ENCODE measurements at places on chromosomes 7 and 10.
A peak's percentile ranks its signal among the peaks of the same experiment; 100 is the strongest.

- no peak for DNase-seq
These were observed 31.2 kb upstream of the KCTD7 start for GRCh38 chr7:66597461-66597860.

GRCh38 chr7:131608116-131608500 lies 51.7 kb upstream of the PODXL start:
- DNase-seq: no peak

- DNase-seq: no peak
These were observed 170.9 kb upstream of the ASAH2 start for GRCh38 chr10:50422259-50422658.

- DNase-seq: peak; percentile 90
These were observed 53.5 kb upstream of the AGBL3 start for GRCh38 chr7:134932707-134933370.

- no peak for DNase-seq
These were observed 183.9 kb downstream of the HECW1 start for GRCh38 chr7:43296306-43296705.

DNA sequence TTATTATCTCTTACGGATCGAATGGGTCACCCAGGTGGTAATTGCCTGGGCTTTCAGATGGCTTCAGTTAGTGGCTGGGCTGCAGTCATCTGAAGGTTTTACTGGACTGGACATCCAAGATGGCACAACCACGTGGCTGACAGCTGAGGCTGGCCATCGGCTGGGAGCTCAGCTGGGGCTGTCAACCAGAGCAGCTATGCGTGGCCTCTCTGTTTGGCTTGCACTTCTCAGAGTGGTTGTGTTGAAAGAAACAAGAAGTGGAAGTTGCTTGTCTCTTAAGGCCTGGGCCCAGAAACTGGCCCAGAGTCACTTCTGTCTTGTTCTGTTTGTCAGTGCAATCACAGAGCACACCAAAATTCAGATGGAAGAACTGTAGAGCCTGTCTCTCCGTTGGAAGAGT lies 5.7 kb upstream of the GDI2 start:
- DNase-seq: peak; percentile 64

DNA sequence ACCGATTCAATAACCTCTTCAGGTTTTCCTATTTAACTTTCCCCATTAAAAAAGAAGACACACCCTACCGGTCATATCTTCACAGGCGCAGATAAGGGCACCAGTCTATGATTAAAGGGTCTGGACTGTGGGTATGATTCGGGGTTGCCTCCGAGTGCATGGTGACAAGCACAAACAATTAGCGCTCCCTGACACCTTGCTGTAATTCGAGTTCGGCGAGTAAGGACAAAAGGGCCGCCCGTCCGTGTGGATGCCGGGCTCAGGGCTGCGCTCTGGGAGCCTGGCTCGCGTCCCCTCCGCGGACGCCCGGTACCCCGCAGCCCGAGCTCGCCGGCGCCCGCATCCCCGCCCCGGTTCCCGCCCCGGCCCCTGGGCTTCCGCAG lies 111.9 kb upstream of the RHEB start:
- DNase-seq: no peak

GRCh38 chr10:80894311-80894791 lies 356.6 kb downstream of the SH2D4B start:
- DNase-seq: no peak

DNA sequence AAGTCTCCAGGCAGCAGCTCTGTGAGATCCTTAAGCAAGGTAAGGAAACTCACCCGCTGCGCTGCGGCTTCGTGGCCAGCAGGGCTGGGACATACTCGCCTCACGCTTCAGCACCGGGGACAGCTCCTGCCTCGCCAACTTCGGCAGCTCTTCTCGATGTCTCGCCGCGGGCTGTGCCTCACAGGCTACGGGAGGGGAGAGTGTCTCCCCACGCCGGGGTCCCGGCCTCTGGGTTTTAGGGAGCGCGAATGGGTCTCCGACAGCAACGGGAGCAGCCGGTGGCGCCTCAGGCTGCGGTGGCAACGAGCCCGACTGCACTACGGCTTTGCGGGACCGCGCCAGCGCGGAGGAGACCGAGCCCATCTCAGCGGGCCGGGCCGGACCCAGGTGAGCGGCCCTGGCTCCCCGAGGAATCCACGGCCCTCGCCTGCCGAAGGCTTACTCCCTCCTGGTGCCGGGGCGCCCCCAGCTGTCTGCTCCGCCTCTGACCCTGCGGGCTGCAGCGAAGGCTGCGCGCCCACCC lies 62.4 kb downstream of the LSM5 start:
- peak; percentile 90 for DNase-seq

GRCh38 chr10:82409671-82410070 lies 534.7 kb downstream of the NRG3 start:
- no peak for DNase-seq

- peak; percentile 76 for DNase-seq
These were observed at the start of gene FLNC for GRCh38 chr7:128830231-128831177. Gene FLNC, plus strand, starts transcription at chr7:128830406. Its CDS starts 232 bp downstream, at chr7:128830638.

DNA sequence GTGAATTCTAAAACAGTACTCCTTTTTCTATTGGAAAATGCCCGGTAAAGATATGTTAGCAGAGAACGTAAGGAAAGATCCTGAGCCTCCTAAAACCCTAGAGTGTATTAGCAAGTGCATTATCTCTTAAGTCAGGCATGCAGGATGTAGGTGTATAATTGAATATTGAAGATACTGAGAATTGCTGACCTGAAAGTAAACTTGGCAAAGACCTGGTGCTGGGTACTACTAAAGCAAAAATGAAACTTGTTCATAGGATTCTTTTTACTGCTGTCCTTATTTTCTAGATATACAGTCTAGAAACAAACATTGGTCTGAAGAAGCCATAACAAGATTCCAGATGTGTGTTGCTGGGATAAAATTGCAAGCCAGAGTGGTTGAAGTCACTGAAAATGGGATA lies 18.8 kb upstream of the VWA2 start:
- no peak for DNase-seq

GRCh38 chr7:1579481-1580421 lies 9.9 kb upstream of the PSMG3 start:
- peak; percentile 77 for DNase-seq

- DNase-seq: no peak
These were observed 66.2 kb downstream of the NAMPT start for GRCh38 chr7:106218546-106218945.

GRCh38 chr7:80420876-80421275 lies 91.0 kb downstream of the GNAT3 start:
- DNase-seq: no peak

DNA sequence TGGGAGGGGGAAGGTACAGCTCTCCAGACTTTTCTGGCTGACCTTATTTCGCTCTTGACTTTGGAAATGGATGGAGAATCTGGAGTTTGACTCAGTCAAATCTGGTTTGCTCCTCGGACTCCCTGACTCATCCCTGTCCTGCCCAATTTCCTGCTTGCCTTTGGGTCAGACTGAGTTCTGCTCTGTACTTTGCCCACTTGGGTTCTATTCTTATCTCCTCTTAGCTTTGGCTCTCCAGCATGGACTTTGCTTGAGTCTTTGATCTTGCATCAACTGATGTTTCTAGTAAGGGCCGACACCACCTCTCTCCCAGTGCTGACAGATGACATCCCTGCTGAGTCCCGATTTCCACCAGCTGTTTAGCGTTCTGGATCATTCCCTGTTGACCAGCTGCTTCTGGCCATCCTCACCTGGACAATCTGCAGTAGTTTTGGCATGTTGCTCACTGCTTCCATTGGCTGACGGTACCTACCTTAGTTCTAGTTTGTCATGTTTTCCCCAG lies 335.3 kb downstream of the SUGCT start:
- peak; percentile 49 for DNase-seq

- DNase-seq: no peak
These were observed 102.1 kb downstream of the POLL start for GRCh38 chr10:101485681-101486554.

DNA sequence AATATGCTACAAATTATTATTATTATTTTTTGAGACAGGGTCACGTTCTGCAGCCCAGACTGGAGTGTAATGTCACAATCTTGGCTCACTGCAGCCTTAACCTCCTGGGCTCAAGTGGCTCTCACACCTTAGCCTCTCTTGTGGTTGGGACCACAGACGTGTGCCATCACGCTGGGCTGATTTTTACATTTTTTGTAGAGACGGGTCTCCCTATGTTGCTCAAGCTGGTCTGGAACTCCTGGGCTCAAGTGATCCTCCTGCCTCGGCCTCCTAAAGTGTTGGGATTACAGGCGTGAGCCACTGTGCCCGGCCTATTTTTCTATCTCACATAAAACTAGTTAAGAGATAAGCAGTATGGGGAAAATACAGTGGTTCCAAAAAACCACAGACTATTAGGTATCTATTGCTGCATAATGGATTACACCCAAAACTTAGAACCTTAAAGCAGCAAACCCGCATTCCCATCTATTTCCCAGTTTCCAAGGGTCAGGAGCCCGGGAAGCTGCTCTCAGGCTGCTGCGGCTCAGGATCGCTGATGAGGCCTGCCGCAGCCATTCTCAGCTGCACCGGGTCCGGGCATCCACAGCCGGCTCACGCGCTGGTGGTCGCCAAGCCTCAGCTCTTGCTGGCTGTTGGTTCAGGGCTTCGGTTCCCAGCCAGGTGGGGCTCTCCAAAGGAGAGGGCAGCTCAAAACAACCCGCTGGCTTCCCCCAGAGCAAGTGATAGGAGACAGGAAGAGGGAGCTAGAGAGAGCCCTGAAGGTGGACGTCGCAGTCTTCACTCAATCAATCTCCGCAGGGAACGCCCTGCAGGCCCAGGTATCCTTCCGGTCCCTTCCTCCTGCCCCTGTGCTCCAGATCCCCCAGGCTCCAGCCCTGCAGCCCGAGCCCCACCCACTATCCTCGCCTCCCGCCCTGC lies 128.2 kb downstream of the UBE2H start:
- DNase-seq: no peak

DNA sequence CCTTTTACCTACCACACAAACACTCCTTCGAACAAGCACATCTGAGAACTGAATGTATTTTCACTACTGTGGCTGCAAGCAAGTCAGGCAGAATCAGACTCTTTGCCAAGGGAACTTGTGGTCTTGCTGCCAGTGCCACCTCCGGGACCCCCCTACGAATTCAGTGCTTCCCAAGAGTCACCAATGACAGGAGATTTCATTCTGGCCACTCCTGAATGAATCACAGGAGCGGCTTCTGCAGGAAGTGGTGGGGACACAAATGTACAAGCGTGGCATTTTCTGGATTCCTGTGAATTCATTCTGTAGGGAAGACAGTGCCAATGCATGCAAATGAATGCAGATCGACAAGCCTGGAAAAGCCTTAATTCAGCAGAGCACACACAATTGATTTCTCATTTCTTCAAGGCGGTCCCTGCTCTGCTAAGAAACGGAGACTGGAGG lies 161.2 kb downstream of the CAMK1D start:
- no peak for DNase-seq

- DNase-seq: peak; percentile 82
These were observed 147.1 kb downstream of the RNF216 start for GRCh38 chr7:5634107-5634950.

GRCh38 chr10:89655722-89656121 lies 10.7 kb upstream of the PANK1 start:
- DNase-seq: no peak

DNA sequence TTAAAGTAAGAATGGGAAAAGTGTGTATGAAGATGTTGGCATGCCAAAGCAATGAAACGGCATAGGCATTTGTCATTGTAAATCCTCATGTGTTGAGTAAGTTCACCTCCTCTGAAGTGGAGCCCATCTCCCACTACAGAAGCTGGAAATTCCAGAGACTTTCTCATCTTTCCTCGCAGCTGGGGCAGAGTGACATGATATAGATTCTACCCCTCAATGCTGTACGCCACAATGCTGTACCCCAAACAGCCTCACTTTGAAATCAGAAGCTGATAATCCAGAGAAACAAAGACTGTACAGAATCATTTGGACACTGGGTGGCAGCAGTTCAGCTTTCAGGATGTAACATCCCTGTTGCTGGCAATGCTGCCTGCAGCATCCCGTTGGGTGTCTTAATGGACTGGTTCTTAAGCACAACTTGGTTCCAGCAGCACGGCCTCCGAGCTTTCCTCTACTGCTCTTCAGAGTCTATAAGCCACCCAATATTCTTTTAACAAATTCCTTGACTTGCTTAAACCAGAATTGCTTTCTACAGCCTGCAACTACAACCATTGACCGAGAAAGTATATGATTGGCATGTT lies 18.8 kb downstream of the ZC3HAV1L start:
- no peak for DNase-seq

DNA sequence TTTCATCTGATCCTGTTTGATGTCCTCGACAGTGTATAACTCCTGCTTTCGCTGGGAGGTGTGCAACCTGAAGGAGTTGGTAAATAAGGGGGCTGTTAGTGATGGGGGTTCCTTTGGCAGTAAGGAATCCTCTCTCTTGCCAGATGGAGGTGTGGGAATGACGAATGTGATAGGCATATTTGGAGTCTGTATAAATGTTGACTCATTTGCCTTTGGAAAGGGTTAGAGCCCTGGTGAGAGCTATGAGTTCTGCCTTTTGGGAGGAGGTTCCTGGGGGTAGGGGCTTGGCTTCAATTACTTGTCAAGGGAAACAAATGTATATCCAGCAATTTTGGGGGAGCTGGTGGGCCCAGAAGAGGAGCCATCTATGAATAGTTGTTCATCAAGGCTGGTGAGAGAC lies 11.4 kb upstream of the CHST3 start:
- DNase-seq: no peak

DNA sequence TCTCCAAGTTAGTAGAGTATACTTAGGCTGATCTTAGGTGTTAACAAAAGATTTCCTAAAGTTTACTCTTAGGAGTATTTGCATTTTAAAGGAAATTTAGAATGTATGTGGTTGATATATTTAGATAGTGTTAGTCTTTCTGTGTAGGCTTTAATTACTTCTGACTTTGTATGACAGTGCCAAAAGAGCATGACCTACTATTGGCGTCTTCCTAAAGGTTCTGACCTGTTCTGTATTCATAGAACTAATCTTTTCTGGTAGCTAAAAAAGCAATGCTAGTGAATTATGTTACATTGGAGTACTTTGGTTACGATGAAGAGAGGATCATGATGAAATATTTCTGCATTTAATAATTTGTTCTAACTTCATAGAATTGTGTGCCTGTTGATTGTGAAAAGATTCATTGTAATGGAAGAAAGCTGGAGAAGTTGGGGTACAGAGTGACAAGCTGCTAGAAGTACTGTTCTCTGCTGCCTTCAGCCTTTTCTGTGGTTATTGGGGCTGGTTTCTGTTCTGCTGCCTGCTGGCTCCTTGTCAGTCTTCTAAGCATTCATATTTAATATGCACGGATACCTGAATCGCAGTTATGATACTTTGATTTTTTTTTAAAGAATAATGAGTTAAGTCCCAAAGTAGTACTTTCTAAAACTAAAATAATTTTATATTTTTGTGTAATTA lies 13.2 kb downstream of the WAC start:
- DNase-seq: no peak

GRCh38 chr7:54546081-54546985 lies 4.2 kb downstream of the VSTM2A start:
- no peak for DNase-seq

DNA sequence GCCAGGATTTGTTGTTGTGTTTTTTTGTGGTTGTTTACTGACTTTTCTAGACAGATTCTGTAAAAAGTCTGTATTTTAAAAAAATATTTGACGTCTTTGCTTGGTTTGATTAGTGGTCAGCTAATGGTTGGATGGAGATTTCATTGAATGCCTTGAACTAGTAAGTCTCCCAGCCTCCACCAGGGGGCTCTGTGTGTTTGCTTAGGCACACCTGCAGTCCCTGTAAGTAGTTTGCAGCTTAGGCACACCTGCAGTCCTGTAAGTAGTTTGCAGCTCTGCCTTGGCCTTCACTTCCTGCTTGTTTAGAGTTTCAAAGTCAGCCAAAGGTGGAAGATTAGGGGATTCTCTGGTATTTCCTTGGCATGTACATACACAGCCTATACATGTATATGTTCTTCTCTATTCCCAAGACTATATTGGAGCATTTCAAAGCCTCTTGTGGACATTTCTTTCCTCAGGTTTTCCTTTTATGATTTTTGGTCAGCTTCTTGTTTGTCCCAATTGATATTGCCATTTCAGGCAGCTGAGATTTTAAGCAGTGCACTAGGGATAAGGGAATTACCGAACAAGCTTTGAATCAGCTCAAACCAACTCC lies 101.6 kb downstream of the CCSER2 start:
- DNase-seq: peak; percentile 81

Data from aorta (tissue), 5 donors.